ENCODE measurements at places on chromosomes 12 and 14.

DNA sequence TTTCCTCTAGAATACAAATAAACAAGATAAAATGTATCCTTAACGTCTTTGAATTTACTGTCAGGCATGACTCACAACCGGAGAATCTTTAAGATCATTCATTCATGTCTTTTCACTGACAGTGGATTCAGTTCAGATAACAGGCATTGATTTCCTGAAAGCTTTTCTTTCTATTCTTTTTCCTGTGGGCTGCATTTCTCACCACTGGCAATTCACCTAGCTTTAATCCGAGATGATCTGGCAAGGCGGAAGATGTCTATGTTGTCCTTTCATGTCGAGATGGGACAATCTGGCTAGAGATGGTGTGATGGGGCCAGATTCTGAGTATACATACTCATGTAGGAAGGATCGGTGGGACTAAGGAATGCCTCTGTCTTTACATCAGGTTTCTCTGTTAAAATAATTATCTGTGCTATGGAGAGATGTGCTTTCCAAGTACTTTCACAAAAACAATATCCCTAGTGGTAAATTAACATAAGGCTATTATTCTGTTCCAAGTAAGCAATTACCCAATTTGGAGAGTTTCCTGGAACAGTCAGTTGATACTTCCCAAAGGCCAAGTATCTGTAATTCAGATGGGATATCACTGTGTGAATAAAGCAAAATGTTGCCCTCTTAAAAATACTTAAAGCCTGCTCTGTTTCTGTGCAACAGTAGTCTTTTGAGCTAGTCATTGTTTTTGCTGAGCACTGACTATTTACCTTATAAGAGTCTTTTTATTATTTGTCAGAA is 17.8 kb downstream of the ACSS3 start:
- DNase-seq: no peak

DNA sequence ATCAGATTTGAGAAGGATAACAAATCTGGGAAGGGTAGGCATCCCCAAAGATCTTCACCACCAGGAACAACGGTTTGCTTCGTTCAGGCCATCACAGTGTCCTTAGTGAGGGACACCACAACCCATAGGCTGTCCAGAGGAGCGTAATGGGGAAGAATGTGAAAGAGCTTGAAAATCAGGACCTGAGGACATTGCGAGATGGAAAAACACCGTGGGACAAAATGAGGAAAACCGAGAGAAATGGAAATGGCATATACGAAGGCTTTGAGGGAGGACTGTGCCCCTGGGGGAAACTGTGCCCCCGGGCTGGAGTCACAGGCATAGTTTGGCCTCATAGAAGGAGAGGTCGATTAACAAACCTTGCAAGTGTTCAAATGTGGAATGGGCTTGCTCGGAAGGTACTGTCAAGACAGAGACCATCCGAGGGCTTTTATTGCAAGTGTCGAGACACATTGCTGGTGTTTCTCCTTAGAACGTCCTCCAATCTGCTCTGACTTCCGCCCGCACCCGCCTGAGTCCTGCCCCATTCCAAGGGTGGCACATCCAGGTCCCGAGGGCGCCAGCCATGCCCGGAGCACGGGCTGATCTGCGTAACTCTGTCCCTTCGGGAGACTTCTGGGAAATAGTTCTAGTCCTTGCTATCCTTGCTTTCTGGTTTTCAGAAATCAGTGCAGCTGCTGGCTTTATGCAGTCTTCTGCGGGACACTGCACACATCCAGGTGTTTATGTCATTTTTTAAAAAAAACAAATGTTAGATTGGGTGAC is 885 bp upstream of the PALS1 start:
- peak; percentile 50 for DNase-seq

DNA sequence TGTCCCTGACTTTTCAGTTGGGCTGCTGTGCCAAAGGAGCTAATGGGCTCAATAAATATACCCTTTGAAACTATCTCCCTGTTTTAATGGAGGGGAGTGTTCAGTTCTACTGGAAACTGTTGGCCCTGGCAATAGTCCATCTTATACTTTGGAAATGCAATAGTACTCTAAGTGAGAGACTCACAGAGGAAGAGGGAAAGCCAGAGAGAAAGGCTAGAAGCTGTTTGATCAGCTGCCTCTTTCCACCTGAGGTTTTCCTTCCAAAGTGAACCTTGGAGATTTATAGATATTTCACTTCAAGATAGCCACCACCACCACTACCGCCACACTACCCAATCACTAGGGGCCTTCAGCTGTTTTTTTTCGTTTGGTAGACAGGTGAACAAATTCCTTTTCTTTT is 93.6 kb upstream of the CCDC91 start:
- no peak for DNase-seq

DNA sequence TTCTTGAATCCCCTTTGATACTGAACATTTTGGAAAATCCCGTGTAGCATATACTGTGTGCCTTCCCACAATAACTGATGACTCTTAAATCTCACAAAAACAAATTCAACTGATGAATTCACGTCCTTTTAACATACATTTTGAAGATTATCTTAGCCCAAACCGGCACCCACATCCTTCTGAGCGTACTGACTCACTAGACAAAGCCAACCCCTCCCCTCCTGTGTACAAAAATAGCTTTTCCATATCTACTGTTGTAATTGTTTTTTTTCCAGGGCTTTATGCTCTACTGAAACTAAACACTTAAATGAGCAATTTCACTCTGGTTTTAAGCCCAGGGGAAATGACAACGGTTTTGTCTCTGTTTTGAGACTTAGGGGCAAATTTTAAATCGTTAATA is 109.4 kb upstream of the ATF7IP start:
- peak; percentile 63 for DNase-seq

GRCh38 chr12:118055865-118056773 is 4.9 kb downstream of the WSB2 start:
- no peak for DNase-seq

GRCh38 chr14:85907536-85907935 is 377.6 kb downstream of the FLRT2 start:
- no peak for DNase-seq

DNA sequence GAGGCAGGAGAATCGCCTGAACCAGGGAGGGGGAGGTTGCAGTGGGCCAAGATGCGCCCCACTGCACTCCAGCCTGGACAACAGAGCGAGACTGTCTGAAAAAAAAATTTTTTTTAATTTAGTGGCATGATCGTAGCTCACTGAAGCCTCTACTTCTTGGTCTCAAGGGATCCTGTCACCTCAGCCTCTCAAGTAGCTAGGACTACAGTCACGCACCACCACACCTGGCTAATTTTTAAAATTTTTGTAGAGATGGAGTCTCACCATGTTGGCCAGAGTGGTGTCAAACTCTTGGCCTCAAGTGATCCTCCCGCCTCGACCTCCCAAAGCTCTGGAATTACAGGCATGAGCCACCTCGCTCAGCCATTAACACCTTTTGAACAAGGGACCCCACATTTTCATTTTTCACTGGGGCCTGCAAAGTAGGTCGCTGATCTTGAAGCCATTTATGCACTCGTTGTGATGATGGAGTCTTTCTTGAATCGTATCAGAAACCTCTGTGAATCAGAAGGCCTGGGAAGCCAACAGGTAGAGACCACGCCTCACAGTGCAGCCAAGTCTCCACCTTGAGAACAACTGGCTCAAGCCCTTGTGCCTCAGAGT is 5.9 kb downstream of the HCAR1 start:
- no peak for DNase-seq

DNA sequence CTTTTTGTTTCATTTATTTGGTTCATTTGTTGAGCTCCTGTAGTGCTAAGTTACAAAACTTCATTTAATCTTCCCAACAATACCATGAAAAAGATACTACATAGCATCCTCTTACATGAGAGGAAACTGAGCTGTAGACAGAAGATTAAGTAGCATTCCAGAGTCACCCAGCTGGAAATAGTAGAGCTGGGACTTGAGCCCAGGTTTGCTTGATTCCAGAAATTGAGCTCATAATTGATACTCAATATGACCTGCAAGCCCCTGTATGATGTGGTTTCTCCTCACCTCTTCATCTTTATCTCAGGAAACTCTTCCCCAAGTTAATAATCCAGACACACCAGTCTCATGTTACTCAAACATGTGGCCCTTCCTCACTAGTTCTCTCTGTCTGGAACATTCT is 87.0 kb upstream of the DAAM1 start:
- DNase-seq: no peak

- peak; percentile 51 for DNase-seq
These were observed 9.8 kb upstream of the FERMT2 start for GRCh38 chr14:52960627-52961026.

- no peak for DNase-seq
These were observed 249.8 kb upstream of the GARIN2 start for GRCh38 chr14:66939409-66939808.

DNA sequence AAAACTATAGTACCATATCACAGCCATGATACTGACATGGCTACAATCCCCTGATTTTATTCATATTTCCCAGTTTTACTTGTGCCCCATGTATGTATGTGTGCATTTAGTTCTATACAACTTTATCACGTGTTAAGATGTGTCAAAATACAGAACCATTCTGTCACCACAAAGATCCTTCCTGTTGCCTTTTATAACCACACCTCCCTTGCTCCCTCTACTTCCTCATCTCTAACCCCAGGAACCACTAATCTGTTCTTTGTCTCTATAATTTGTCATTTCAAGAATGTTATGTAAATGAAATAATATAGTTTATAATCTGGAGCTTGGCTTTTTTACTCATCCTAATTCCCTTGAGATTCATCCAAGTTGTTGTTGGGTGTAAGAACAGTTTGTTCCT is 358.4 kb downstream of the DPF3 start:
- no peak for DNase-seq

- peak; percentile 57 for DNase-seq
These were observed 16.3 kb downstream of the SCARB1 start for GRCh38 chr12:124847113-124848074.

- no peak for DNase-seq
These were observed 43.0 kb downstream of the PPP4R4 start for GRCh38 chr14:94217116-94217515.
